CD4-positive, alpha-beta T cell treated with Interleukin-6 for 4 hours (primary cell): ENCODE measurements at places on chromosomes 12 and 14.

GRCh38 chr14:58014778-58015177 lies 137.2 kb downstream of the ARMH4 start:
- no peak for DNase-seq

GRCh38 chr14:88129306-88130056 lies 124.5 kb downstream of the GPR65 start:
- DNase-seq = peak; percentile 5

DNA sequence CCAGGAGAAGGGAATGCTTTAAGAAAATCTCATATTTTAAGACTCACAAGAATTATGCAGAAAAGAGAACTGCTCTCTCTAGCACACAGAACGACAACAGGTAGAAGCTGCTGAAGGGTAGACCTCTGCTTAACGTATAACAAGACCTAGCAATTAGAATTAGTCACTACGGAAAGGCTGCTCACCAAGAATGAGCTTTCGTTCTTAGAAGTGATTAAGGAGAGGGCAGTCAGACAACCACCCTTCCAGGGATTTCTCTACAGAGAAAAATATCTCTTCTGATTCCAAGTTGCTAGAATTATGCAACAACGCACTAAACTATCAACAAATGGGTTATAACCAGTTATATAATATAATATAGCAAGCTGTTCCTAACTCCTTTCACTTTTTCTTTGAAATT lies 18.6 kb downstream of the LRIG3 start:
- DNase-seq = no peak

GRCh38 chr12:69401940-69402339 lies 42.4 kb downstream of the YEATS4 start:
- no peak for DNase-seq

- no peak for DNase-seq
Measured at GRCh38 chr14:59828276-59828675, 42.3 kb downstream of the RTN1 start.

DNA sequence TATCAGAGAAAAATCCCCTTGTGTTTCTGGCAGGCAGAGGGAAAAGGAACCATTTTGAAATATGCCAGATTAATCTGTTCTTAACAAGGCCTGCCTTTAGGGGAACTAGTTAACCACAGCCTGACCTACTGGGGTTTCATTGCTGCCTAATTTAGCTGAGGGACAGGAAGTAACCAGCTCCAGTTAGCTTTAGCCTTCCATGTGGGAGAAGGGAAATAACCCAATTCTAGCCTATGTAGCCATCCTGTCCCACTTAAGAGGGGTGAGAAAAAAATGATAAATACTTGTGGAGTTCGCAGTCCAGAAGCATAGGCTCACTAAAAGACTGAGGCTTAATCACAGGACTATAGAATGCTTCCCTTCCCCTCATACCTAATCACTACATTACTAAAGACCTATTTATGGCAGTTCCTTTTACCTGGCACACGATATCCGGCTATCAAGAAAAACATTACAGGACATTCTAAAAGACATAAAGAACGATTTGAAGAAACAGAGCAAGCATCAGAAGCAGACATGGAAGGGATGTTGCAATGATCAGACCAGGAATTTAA lies 22.8 kb downstream of the COX8C start:
- no peak for DNase-seq

- no peak for DNase-seq
Measured at GRCh38 chr14:92589213-92589852, 75.8 kb downstream of the RIN3 start.

GRCh38 chr12:8546591-8546990 lies 5.9 kb upstream of the CLEC4E start:
- no peak for DNase-seq

GRCh38 chr14:19878029-19878642 lies 3.2 kb downstream of the OR4K2 start:
- no peak for DNase-seq

DNA sequence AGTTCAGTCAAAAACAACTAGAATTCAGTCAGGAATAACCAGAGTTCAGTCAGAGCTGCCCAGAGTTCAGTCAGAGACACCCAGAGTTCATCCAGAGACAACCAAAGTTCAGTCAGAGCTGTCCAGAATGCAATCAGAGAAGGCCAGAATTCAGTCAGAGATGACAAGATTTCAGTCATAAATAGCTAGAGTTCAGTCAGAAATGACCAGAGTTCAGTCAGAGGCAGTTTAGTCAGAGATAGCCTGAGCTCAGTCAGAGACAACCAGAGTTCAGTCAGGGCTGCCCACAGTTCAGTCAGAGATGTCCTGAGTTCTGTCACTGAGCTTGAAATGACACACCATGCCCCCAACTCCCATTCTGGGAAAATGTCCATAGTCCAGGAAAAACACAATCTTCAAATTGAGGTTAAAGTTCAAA lies 1102.8 kb downstream of the BCL11B start:
- DNase-seq = peak; percentile 19

DNA sequence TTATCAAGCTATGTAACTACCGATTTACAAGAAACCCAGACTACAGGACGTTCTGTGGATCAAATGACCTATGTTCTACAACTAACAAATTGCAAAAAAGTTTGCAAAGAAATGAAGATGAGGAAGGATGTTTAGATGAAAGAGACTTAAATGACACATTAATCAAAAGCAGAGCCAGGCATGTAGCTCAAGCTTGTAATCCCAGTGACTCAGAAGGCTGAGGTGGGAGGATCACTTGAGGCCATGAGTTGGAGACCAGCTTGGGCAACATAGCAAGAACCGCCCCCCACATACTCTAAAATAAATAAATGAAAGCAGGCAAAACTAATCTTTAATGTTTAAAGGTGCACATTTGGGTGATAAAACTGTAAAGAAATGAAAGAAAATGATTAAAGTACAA lies 331.9 kb downstream of the BTG1 start:
- DNase-seq = peak; percentile 28

GRCh38 chr12:52247622-52248540 lies 14.8 kb downstream of the KRT7 start:
- DNase-seq = no peak

- no peak for DNase-seq
Measured at GRCh38 chr12:65536876-65537681, 258.6 kb downstream of the MSRB3 start.

DNA sequence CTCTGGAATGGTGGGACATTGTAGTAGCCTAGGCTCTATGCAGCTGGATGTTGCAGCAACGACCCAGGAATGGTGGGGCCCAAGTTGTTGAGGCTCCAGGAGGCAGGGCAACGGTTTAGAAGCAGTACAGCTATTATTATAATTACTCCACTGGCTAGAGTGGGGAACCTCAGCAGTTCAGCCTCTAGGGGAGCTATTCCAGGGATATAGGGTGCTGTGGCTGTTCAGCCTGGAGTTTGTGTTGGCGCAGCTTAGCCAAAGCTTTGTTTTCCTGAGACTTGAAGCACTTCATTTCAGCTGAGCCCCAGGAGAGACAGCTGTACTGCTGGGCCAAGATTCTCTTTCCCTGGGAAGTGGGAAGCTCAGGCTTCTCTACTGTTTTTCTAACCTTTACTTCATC lies 1023.0 kb upstream of the ATXN7L3B start:
- no peak for DNase-seq

DNA sequence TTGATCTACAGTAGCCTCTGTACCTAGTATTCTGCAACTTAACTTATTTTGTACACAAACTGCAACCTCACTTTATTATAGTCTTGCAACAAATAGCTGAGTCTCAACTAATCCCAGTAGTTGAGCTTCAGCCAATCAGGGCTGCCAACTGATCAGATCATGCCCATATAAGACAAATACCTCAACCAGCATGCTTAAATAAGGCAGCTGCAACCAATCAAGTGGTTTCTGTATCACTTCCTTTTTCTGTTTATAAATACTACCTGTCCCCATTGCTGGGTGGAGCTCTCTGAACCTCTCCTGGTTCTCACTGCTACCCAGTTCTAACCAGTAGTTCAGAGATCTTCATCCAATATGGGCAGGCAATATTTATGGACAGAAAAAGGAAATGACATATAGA lies 248.5 kb upstream of the FBXO33 start:
- DNase-seq = no peak

DNA sequence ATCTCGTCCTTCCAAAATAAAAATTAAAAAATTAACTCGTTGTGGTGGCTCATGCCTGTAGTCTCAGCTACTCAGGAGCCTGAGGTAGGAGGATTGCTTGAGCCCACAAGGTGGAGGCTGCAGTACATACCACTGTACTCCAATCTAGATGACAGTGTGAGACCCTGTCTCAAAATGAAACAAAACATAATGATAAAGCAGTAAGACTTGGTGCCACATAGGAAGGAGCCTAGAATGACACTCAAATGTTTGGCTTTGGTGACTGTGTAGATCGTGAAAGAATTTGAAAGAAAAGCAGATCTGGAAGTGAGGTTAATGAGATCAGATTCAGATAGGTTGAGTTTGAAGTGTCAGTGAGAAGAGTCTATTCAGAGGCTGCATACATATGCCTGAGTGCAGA lies 150.1 kb upstream of the ATP2B1 start:
- no peak for DNase-seq

DNA sequence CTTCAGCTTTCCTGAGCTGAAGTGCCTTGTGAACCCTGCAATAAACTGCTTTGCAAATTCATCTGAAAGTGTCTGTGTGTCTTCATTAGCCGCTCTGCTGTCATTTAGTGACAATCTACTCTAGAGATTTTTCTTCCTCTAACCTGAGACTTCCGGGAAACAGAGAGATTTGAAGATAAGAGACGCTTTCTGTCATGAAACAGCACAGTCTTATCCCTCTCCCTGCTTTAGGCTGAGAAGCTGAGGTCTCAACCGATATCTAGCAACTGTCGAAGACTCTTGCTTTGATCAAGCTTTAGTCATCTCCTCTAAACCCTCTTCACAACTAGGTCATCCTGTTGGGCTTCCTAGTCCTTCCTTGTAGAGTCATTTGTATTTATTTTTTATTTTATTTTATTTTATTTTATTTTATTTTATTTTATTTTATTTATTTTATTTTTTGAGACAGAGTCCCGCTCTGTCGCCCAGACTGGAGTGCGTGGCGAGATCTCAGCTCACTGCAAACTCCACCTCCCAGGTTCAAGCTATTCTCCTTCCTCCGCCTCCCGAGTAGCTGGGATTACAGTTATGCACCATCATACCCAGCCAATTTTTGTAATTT lies 1.2 kb downstream of the RNASE2 start:
- no peak for DNase-seq

DNA sequence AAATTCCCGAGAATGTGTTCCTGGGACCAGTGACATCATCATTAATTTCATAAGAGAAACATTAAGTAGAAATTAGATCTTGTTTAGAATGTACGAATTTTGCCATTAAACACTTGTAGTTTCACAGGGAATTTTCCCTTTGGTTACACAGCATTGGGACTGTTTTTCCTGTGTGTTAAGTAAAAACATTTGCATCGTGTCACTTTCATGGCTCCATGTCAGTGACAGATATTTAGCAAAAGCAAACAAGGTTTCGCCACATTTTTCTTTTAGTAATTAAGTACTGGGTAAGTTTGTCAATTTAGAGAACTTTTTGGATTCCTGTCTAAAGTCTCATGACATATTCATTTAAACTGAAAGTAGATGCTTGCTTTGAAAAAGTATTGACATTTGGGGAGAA lies 45.5 kb upstream of the OVCH1 start:
- DNase-seq = no peak

- no peak for DNase-seq
Measured at GRCh38 chr14:73744175-73744867, 30.1 kb upstream of the PNMA1 start.

- no peak for DNase-seq
Measured at GRCh38 chr12:77861317-77861716, 30.6 kb downstream of the NAV3 start.

DNA sequence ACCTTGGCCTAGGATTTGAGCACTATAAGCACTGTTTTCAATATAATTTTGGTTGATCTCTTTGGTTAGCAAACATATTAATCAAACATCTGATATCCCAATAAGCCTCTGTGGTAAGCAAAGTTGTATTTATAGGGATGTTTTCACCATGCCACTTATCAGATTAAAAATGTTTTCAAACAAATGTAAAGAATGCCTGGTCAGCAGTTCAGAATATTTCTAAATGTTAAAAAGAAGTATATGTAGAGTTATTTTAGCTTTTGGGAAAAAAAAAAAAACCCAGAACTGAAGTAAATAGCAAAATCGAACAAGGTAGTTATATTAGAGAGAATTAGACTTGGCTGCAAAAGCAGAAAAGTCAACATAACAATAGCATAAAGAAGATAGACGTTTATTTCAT lies 3.9 kb downstream of the NAV3 start:
- no peak for DNase-seq

DNA sequence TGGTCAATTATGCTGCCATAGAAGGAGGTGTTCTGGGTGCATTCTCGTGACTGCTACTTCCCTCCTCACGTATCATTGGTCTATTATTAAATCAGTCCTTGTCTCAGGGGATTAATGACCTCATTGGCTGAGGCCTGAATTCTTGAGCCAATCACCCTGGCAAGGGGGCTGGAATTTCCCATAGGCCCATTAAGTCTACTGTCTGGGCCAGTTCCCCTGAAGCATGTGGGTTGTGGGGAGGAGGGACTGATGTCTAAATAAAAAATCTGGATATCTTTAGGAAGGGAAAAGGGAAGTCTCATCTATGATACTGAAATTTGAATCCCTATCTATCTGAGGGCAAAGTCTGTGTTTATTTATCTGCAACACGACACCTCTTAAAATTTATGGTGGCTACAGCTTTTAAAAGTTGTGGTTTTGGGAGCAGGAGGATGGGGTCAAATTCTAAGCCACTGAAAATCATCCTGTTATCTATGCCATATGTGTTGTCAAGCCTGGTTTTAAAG lies 71.9 kb downstream of the DYRK2 start:
- no peak for DNase-seq

DNA sequence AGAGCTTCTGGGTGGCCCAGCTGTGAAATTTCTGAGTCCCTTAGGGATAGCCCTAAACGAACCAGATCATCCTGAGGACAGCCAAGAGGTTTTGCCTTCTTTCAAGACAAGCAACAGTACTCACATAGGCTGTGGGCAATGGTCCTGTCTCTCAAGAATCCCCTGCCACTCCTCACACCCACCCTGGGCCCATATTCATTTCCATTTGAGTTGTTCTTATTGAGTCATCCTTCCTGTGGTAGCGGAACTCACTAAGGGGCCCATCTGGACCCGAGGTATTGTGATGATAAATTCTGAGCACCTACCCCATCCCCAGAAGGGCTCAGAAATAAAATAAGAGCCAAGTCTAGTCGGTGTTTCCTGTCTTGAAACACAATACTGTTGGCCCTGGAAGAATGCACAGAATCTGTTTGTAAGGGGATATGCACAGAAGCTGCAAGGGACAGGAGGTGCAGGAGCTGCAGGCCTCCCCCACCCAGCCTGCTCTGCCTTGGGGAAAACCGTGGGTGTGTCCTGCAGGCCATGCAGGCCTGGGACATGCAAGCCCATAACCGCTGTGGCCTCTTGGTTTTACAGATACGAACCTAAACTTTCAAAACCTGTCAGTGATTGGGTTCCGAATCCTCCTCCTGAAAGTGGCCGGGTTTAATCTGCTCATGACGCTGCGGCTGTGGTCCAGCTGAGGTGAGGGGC lies 38.9 kb downstream of the DAD1 start:
- DNase-seq = peak; percentile 80
